ENCODE measurements at places on chromosomes 6 and 20.

DNA sequence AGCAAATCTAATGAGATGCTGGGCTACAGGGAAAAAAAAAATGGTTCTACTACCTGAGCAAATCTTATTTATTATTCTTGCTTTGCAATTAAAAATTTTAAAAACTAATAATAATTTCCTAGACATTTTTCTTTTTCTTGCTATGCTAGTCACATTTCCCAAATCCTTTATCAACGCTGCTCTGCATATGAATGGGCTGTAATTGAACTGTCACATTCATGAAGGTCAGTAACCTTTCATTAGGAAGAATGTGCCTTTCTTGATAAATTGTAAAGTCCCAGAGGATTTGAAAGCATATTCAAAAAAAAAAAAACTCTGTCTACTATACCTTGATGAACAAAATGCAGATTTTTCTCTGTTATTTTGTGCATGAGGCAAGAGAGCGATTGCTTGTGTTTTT is 538.7 kb upstream of the ID4 start:
- no peak for DNase-seq

- DNase-seq: no peak
Observed at GRCh38 chr20:44784688-44785087, 25.7 kb downstream of the RIMS4 start.

DNA sequence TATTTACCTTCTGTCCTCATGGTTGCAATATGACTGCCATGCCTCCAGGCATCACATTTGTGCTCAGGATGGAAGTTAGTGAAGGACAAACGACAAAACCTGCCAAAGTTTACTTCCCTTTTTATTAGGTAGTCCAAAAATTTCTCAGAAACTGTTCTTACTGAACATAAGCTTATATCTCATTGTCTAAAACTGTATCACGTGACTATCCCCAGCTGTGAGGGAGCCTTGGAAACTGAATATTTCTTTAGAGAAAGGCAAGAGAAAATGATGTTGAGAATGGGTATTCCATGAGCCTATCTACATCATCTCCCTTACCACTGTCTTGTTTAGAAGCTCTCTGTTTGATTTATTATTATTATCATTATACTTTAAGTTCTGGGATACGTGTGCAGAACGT is 303.6 kb upstream of the PRND start:
- DNase-seq: no peak

DNA sequence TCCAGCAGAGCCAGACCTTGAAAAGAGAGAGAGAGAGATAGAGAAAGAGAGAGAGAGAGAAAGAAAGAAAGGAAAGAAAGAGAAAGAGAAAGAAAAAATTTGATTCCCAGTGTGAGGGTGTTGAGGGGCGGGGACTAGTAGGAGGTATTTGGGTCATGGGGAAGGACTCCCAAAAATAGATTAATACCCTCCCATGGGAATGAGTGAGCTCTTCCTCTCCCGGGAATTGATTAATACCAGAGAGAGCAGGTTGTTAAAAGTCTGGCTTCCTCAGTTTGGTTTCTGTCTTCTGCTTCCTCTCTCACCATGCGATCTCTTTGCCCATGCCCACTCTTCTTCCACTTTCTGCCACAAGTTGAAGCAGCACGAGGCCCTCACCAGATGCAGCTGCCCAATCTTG is 28.8 kb upstream of the CFAP206 start:
- DNase-seq: no peak

All from RCC 7860 (cell line).